Endothelial cell (in vitro differentiated cells): ENCODE measurements at places on chromosomes 5 and 9. TPM values are rescaled to one million over a fixed set of nuclear protein-coding genes. Genes with fewer than 3 reads are reported as not detected.

DNA sequence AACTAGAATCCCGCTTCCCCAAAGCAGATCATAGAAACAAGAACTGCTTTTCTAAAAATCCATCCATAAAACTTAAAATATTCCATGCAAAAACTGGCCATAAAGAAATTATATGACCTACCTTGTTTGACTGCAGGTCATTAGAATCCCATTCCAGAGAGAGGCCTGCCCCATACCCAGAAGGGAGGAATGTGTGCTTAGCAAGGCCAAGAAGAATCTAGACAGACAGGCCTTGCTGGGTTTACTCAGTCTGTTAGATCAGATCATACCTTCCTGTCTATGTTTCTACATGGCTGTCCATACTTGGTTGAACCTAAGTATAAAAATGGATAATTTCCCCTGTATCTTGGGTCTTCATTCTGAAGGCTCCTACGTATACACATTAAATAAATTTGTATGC, 358.8 kb upstream of the TRPC7 start:
- DNase-seq, result no peak

PCDHA5 gene
- 2.7 TPM for total RNA-seq

KLHL3 gene
- 200 TPM for total RNA-seq

GRCh38 chr5:161167016-161167767, 315.2 kb upstream of the ATP10B start:
- no peak for DNase-seq

DNA sequence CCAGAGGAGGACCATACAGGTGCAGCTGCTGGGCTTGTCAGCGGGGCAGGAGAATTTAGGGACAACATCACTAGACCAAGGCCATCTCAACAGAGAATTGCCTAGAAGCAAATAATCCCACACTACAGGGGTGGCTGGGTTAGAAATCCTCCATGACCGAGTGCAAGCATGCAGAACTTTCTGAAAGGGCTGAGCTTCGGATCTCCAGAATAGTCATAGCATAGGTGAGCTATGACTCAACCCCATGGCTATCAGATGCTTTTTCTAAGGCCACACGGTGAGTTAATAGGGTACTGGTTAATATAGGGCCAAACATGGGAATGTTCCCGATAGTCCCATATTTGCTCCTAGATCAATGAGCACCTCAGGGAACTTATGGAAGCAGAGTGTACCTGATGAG, 4.2 kb downstream of the KCNIP1 start:
- DNase-seq, result no peak

PROP1 gene
- not detected for total RNA-seq

- no peak for DNase-seq
Measured at GRCh38 chr5:116764941-116765340, 190.3 kb upstream of the SEMA6A start.

FAM169A gene
- total RNA-seq, result 21.1 TPM

TXNDC8 gene
- total RNA-seq, result not detected

GRCh38 chr5:106420102-106420501, 1250.6 kb downstream of the EFNA5 start:
- no peak for DNase-seq

DNA sequence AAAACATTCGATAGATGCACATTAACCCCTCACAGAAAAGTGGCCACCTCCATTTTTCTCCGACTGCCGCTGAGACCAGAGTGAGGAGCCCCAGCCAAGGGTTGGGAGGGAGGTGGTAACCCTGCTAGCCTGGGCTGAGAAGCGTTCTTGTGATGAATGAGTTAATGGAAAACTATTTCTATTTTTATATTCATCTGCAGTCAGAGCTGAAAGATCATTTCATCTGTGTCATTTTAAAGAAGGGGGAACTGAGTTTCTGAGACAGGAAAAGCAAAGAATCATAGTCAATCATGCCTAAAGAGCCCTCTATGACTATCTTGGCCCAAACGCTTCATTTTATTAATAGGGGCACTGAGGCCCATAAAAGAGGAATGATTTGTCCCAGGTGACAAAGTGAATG, 229.5 kb downstream of the PAPPA start:
- DNase-seq, result no peak

TAF11L5 gene
- not detected for total RNA-seq

- DNase-seq, result no peak
Measured at GRCh38 chr9:115882911-115883310, 270.7 kb upstream of the PAPPA start.

SLC25A2 gene
- 0.62 TPM for total RNA-seq

SPINK7 gene
- not detected for total RNA-seq

- DNase-seq, result no peak
Measured at GRCh38 chr5:51286046-51286445, 97.2 kb upstream of the ISL1 start.

SPATA6L gene
- 6.7 TPM for total RNA-seq
